D721Med (cell line): ENCODE measurements at places on chromosomes 4 and X.

DNA sequence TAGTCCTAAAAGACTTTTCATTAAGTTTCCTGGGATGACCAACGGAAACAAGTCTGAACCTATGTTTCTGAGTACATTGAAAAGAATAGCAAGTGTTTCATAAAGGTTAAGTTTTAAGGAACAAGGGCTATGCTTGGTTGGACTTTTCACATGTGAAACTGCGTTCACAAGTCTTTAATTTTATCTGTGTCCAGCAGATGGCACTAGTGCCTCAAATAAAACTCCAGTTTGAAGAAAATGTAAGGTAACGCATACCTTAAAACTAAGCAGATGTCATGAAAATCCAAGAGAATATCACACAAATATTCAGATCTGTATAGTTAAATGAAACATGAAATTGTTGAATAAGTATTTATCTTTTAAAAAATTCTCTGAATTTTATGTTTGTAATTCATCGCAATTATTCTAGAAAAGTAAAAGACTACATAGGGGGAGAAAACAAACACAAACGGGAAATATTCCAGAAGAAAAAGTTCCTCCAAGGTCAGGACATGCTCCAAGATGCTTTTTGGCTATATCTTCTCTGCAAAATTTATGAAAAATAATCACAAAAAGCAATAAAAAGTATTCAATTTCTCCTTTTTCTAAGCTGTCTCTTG lies 89.6 kb upstream of the MAD2L1 start:
- DNase-seq, result no peak

- DNase-seq, result no peak
Measured at GRCh38 chr4:98505992-98506391, 152.4 kb downstream of the TSPAN5 start.

GRCh38 chr4:84647312-84647884 lies 64.5 kb downstream of the CDS1 start:
- DNase-seq, result no peak

- DNase-seq, result no peak
Measured at GRCh38 chr4:123522081-123522480, 125.5 kb downstream of the SPRY1 start.
